ENCODE measurements at places on chromosomes 5 and 9. TPM values are rescaled to one million over a fixed set of nuclear protein-coding genes. Genes with fewer than 3 reads are reported as not detected.
A peak's percentile ranks its signal among the peaks of the same experiment; 100 is the strongest.

DNA sequence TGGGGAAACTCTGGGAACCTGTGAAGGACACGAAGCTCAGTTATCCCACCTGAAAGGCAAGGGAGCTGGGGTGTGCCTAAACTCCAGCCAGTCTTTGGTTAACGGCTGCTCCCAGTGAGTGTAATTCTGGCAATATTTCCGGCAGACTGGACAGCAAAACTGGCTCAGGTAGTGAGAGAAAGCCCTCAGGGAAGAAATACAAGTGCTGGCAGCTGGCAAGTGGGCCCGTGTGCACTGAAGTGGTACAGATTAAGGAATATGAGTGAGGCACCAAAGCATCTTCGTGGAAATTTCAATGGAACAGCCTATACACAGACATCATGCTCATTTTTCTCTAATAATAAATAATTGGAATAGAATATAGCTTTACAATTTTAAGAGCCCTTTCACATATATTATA lies 56.2 kb downstream of the ABHD17B start:
- no peak for DNase-seq

GRCh38 chr9:1414711-1415131 lies 364.6 kb downstream of the DMRT2 start:
- no peak for DNase-seq

- DNase-seq: no peak
Observed at GRCh38 chr5:5882706-5883105, 460.2 kb downstream of the ICE1 start.

DNA sequence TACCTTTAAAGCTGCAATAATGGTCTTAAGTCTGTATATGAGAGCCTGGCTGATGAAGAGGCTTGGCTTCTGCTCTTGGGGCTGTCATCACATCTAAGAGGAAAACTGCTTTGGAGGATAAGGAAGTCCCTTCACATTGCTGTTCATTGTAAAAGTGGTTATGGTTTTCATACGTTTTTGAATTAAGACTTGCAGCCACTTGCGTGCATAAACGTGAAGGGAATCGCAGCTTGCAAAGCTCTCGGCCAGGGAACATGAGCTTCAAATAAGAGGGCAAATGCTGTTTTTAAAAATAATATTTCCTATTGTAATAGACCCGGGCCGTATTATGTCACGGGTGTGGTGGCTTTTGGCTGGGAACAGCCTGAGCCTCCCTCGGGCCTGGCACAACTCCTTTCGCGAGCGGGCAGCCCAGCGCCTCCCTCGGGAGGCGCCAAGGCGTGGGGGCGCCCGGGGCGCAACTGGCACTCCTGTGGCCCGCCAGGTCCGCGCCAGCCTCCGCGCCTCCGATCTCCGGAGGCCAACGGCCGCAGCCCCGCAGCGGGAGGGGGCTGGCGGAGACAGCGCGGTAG lies 538 bp upstream of the ARHGEF28 start:
- no peak for DNase-seq

- DNase-seq: no peak
Observed at GRCh38 chr9:137638680-137639079, 19.9 kb downstream of the EHMT1 start.

DNA sequence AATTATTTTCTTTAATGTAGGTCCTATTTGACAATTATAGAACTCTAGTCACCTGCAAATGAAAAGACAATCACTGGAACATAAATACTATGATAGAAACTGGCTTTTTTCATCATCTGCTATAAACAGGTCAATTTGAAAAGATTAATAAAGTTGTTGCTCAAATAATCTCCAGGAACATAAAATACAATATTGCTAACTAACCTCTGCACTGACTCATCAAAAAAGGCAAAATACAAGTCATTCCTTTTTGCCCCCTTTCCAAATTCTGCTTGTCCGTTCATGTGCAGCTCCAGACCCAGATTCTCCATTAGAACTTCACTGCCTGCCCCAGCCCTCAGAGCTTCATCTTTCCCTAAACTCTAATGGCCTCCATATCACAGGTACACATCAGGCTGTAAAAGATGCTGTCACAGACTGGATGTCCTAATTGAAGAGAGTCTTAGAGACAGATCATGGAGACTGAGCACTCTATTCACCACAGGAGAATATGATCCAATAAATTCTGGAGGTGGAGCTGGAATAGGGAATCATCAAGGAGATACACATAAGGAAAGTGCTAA lies 1.6 kb downstream of the DCTN4 start:
- no peak for DNase-seq

DNA sequence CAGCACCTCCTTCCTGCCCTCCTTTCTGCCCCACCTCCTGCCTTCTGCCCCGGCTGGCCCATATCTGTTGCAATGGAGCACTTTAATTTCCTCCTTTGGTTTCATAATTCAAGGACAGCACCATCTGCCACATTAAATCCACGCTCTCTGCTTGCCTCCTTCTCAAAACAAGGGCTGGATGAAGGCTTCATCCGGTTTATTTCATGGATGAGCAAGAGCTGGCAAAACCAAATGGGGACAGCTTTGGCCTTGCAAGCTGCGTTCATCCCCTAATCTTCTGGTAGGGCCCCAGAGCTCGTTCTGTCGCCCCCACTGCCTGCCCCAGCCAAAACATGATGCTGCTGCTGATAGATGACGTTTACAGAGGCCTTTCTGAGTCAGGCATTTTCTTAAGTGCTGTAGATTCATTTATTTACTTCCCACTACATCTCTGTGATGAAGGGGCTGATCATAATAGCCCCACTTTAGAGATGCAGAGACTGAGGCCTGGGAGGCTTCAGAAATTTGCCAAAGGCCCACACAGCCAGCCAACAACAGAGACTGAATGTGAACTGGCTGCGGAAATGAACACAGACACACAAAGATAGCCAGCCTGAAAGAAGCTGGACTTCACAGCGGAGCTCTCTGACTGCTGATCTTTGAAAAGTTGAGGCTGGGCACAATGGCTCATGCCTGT lies 115.6 kb upstream of the CPEB4 start:
- no peak for DNase-seq

DNA sequence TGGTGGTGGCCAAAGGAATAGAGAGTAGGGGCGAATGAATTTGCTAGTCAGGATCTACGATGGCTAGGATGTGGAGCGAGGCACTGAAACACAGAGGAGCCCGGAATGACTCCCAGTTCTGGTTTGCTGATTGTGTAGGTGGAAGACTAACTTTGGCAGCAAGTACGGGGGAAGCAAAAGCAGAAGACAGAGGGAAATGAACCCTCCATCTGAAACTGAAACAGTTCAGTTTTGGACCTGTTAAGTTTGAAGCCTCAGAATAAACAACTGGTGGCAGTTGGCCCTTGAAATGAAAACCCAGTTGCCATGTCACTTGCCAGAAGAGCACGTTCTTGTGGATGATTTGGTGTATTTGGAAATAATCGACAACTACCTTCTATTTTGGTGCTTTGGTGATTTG lies 15.4 kb upstream of the SMIM15 start:
- no peak for DNase-seq

DNA sequence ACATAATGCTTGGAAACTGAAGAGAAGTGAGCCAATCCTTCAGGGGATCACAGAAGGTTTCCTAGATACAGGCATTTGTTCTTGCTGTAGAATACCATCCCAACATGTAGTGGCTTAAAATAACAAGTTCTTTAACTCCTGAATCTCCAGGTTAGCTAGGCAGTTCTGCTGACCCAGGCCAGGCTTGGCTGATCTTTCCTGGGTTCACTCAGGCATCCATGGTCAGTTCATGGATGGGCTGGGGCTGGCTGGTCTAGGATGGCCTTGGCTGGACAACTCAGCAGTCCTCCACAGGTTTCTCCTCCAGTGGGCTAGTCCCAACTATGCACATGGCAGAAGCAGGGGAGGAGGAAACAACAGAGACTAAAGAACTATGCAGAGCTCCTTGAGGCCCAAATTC lies 37.4 kb upstream of the DENND1A start:
- DNase-seq: no peak

DNA sequence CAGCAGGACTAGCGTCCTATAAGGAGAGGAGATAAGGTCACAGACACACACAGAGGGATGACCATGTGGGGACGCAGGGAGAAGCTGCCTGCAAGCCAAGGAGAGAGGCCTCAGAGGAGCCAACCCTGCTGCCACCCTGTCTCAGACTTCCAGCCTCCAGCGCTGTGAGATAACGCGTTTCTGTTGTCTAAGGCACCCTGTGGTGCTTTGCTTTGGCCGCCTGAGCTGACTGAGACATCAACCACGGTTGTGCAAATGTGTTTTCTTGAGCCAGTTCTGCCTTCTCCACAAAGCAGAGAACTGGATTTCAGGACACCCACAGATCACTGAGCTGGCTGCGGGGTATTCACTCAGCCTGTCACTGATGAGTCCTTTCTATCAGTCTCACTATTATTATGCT lies 149.1 kb downstream of the NXNL2 start:
- DNase-seq: no peak

- DNase-seq: peak; percentile 65
Observed at GRCh38 chr9:125700791-125701190, 6.2 kb downstream of the MAPKAP1 start.

DNA sequence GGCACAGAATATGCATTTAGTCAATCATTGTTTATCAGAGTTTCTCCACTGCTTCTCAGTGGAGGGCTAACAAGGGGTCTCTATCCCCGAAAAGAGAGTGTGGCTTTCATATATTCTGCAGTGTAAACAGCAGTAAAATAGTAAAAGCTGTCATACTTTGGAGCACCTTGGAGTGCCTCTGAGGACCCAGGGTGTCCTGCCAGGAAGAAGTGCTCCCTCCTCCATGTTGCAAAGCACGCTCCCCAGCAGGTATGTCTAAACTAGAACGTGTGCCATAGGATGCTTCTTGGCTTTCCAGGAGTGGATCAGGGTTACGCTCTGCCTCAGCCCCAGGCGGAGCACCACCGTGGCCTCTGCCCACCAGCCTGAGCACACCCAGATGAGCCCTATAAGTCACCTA lies 8.5 kb upstream of the TJP2 start:
- no peak for DNase-seq

DNA sequence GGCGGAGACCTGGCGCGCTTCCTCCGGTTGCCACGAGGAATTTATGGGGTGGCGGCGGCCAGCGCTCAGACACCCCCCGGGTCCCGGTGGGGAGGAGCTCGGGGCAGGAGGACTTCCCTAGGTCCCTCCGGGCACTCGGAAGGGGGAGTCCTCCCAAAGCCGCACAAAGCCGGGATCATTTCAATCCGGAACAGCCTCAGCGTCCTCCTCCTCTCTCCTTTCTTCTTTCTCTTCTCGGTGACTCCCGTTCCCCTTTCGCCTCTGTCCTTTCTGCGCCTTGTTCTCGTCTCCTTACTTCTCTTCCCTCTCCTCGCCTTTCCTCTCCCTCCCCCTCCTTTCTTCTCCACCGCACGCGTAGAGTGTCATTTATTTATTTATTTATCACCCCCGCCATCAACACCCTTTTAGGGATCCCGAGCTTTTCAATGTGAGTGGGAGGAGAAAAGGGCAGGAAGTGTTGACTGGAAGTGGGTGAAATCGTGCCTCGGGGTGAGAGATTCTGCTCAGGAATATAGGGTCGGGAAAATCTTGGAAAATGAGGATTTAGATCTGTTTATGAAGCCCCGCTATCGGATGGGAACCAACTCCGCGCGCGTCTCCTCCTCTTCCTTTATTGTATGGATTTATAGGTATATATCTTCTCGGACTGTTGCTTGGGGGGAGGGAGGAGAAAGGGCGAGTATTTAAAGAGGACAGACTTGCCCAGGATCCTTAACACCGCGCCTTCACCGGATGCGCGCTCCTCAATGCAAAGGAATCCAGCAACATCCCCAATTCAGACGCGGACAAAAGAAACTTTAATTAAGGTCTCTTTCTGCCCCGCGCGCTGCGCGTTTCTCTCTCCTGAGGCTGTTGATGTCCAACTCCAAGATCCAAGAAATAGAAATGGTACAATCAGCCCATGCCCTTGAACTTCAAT lies 2.0 kb upstream of the ZNF462 start:
- DNase-seq: peak; percentile 66

GRCh38 chr5:72203251-72203845 lies 96.1 kb downstream of the MAP1B start:
- no peak for DNase-seq

DNA sequence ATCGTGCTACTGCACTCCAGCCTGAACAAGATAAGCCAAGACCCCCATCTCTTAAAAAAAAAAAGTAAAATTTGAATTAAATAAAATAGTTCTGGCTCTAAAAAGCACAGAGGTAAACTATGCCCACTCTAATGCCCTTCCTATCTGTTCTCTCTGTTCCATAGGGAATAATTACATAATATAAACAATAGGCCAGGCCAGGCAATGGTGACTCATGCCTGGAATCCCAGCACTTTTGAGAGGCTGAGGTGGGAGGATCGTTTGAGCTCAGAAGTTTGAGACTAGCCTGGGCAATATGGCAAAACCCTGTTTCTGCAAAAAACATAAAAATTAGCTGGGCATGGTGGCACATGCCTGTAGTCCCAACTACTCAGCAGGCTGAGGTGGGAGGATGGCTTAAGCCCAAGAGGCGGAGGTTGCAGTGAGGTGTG lies 47.4 kb downstream of the MYO10 start:
- peak; percentile 77 for DNase-seq

DNA sequence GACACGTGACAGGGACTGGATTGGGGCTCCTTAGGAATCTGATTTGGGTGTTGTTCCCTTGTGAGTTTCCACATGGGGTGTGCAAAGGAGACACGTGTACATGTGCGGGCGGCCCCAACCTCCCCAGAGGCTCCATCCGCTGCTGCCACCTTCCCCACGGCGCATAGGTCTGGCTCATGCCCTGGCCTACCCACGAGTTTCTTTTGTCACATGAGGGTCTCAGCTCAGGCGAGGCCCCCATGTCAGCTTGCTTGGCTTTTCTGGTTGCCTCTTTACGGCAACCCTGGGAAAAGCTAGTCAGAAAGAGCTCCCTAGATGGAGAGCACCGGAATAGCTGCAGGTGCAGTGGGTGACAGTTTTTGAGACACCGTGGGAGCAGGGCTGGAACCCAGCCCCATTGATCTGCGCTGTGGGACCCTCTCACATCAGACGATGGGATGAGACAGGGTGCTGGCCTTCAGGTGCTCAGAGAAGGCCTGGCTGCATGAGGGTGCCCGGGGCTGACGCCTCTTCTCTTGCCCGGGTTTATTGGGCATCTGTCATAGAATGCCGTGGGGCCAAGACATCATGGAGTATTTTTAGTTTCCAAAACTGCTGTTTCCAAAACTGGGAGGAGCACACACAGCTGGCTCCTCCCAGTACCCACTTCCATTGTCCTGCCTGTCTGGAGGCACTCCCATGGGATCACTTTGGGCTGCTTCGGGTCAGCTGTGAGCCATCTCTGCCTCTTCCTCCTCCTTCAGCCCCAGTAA lies 107.8 kb downstream of the WNK2 start:
- DNase-seq: no peak

GRCh38 chr5:31283326-31283725 lies 89.8 kb downstream of the CDH6 start:
- no peak for DNase-seq

- DNase-seq: peak; percentile 50
Observed at GRCh38 chr9:27368316-27368985, 71.5 kb upstream of the EQTN start.

Gene SLC6A18
- total RNA-seq: not detected

Gene PCSK5
- total RNA-seq: 11.9 TPM

Gene PLCXD3
- total RNA-seq: 0.11 TPM

Gene EFNA5
- 7.2 TPM for total RNA-seq

Gene BHMT2
- 0.45 TPM for total RNA-seq

Gene C5orf58
- total RNA-seq: not detected

Gene NEURL1B
- 14.6 TPM for total RNA-seq

Gene MCC
- total RNA-seq: 9.2 TPM

Gene DRD1
- not detected for total RNA-seq

Gene IL9
- not detected for total RNA-seq

Gene FOXD4
- total RNA-seq: 0.52 TPM

Gene SLC45A2
- total RNA-seq: 0.19 TPM

Gene PCDHB6
- 0.38 TPM for total RNA-seq

Gene PCA3
- 0.29 TPM for total RNA-seq

Gene YIPF5
- 72.8 TPM for total RNA-seq

Data from LHCN-M2 (cell line).